ENCODE measurements at places on chromosomes 11 and 22.

GRCh38 chr11:112564228-112564955, 303.7 kb upstream of the PLET1 start:
- DNase-seq: no peak

DNA sequence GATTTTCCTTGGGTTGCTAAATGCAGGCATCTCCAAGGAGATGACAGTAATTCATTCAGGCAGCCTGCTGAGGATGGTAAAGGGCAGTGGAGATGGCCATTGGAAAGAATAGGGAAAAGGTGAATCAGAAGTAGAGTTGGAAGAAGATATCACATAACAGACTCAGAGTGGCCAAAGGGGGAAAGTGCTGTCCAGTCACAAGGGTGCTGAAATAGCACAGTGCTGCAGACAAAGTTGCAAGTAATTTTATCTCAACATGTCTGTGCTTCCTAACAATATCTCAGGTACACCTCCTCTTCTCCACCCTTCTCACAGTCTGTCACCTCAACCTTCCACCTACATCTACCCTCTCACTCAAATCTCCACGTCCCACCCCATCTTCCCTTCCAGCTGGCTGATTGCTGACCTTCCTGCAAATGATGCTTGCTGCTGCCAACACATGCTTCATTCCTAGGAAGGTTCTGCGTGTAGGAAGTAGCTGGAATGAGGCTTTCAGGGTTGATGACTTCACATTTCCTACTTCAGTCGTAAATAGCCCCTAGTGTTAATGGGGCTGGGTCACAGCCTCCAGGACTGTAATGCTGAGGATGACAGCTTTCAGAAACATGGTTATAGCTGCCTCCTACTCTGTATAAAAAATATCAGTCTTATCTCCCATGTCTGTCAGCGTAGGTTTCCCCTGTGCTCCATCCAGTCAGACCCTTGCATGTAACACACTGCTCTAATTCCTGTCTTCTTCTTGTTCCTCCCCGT, 123.9 kb downstream of the CTNND1 start:
- DNase-seq: no peak

- no peak for DNase-seq
Observed at GRCh38 chr11:24344222-24344621, 152.6 kb upstream of the LUZP2 start.

DNA sequence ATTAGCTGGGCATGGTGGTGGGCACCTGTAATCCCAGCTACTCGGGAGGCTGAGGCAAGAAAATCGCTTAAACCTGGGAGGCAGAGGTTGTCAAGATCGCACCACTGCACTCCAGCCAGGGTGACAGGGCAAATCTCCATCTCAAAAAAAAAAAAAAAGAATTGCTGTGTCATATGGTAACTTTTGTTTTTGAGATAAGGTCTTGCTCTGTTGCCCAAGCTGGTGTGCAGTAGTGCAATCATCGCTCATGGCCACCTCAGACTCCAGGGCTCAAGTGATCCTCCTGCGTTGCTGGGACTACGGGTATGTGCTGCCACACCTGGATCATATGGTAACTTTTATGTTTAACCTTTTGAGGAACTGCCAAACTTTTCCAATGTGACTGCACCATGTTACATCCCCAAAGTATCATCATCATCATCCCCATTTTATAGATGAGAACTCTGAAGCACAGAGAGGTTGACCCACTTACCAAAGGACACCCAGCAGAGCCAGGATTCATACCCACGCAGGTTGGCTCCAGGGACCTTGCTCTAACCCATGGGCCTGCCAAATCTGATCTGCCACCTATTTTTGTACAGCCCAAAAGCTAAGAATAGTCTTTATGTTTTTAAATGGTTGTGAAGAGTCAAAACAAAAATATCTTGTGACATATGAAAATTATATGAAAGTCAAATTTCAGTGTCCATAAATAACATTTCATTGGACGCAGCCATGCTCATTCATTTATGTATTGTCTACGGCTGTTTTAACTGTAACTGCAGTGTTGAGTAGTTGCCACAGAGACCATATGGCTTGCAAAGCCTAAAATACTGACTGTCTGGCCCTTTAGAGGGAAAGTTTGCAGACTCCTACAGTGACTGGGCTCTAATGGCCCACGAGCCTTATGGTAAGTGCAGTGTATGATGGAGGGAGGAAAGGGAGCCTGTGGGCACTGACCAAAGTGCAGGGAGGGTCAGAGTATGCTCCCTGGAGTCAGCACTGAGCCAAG, 45.3 kb downstream of the GDPD5 start:
- DNase-seq: no peak

- DNase-seq: no peak
Observed at GRCh38 chr11:75196426-75196825, 44.1 kb upstream of the TPBGL start.

- DNase-seq: no peak
Observed at GRCh38 chr11:86724137-86724536, 51.7 kb upstream of the ME3 start.

- no peak for DNase-seq
Observed at GRCh38 chr11:7427733-7428132, 57.6 kb upstream of the OLFML1 start.

DNA sequence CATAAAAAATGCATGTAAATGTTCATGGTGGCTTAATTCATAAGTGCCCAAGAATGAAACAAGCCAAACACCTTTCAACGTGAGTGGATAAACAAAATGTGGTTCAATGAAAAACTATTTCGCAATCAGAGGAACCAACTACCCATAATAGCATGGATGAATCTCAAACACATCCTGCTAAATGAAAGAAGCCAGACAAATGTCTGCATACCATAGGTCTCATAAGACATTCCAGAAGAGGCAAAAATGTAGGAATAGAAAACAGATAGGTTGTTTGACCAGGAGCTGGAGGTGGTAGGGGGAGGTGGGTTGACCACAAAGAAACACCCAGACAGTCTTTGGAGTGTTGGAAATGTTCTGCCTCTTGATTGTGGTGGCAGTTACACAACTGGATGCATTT, 13.2 kb upstream of the OSBPL5 start:
- no peak for DNase-seq

GRCh38 chr11:122241566-122241965, 125.6 kb upstream of the BLID start:
- no peak for DNase-seq

- DNase-seq: no peak
Observed at GRCh38 chr22:20581503-20582170, 74.2 kb downstream of the MED15 start.

DNA sequence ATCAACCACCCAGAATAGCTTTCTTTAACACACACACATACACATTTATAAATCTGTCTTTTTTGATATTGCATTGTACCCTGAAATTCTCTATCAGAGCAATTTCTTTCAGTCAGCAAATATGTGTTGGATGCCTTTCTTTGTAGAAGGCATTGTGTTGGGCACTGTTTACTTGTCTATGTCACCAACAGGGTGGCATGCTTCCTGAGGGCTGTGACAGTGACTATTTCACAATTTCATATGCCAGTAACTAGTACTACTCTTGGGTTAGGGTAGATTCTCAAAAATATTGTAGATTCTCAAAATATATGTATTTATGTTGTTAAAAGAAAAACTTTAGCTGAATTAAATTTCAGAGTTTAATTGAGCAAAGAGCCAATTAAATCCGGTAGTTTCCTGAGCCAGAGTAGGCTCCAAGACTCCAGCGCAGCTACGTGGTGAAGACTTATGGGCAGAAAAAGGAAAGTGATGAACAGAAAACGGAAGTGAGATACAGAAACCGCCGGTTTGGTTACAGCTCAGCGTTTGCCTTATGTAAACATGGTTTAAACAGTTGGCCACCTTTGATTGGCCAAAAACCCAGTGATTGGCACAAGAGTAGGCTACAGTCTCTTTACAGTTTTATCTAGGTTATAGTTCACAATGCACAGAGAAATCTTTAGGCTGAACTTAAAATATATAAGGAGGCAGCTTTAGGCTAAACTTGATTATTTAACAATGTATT, 723.3 kb downstream of the NTM start:
- DNase-seq: no peak

- DNase-seq: no peak
Observed at GRCh38 chr11:10283991-10284390, 10.0 kb downstream of the SBF2 start.

- DNase-seq: no peak
Observed at GRCh38 chr11:111925953-111926352, 7.2 kb downstream of the C11orf52 start.

DNA sequence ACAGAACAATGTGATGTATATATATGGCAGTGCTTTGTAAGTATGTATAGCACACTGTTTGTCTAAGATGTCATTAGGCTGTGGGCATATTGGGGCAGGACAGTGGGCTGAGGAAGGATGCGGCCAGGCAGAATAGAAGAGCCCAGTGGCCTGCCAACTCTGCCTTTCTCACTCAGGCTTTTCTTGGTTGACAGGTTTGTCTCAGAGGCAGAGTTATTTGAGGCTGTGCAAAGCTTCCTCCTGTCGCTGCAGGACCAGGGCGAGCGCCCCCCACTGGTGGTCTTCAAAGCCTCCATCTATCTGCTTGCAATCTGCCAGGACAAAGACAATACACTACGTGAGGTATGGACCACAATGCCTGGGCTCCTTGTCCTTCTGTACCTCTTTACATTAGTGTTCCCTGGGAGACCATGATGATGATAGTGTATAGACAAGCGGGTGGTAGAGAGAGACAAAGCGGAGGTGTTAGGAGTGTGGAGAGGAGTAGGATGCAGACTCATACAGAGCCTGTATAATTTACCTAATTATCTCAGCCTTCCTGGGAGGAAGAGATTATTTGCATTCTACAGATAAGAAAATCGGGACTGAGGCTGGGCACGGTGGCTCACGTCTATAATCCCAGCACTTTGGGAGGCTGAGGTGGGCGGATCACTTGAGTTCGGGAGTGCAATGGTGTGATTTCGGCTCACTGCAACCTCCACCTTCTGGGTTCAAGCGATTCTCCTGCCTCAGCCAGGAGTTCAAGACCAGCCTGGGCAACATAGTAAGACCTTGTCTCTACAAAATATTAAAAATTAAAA, 37.3 kb upstream of the CCDC134 start:
- DNase-seq: no peak

DNA sequence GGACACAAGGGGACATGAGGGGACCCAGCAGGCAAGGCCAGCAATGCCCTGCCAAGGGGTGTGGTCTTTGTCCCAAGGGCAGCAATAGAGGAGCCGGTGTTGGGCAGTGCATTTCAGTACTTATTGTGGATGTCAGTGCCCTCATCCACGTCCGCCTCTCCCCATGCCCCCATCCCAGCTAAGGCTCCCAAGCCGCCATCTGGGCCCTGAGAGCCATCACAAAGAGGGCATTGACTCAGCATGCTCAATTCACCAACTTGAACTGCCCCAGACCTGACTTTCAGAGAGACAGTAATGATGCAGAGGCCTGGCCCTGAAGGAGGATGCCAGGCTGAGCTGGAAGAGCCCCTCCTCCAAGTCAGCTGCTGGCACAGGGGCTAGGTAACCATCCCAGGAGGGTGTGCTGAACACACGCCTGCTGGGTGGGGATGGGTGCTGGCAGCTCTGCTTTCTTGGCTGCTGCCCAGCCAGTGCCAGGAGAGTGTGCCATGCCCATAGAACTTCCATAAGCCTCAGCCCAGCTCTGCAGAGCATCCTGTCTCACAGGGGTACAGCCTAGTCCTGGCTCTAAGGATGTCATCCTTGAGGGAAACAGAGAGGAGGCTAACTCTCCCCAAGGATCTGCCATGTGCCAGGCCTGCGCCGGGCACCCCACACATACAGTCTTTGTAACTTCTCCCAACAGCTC, 46.5 kb downstream of the PDE2A start:
- DNase-seq: no peak

GRCh38 chr22:26586556-26587325, 3.2 kb downstream of the TPST2 start:
- DNase-seq: no peak

DNA sequence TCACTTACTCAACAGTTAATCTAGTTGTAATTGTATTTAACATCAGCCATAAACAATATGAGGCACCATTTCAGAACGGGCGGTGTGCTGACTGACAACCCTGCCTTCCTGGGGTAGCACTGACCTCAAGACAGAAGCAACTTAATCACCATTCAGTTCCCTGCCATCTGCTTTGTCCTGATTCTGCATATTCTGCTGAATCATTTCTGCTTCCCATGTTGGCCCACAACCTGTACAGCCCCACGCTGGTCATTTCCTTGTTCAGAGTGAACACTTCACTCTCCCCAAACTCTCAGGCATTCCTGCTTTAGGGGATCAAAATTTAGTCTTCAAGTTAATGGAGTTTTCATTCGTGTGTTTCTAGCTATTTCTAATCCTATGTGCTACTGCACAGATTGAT, 132.3 kb upstream of the ZBED5 start:
- no peak for DNase-seq

DNA sequence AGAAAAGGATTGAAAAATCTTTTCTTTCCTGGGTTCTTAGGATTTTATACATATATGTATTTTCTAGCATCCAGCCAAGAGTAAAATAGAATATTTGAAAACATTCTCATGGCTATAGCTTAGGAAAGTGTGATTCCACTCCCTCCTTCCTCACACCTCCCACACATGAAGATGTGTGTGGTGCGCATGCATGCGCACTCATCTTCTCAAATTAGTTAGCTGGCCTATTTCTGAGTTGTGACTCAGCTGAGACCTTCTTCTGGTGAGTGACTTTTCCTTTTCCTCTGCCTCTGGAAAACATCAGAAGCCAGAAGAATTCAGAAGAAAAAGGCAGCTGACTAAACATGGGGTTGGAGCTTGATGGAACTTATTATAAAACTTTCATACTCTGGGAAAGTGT, 149.8 kb downstream of the OR4C45 start:
- no peak for DNase-seq

DNA sequence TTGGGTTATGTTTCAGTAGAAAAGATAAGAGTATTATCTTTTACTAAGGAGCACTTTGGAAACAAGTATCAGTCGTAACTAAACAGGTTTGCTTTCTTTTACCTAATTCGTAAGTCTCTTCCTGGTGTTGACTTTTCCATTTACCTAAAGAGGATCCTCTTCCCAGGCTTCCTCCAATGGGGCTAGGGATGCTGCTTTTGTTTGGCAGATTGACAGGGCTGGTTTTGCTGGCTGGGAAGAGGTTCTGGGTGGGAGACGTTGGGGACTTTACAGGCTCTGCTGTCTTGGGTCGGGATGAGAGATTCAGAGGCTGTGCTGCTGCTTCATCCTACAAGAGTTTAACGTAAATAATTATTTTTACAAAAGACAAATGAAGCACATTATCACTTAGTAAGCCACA, 306.7 kb downstream of the SOX6 start:
- DNase-seq: no peak

DNA sequence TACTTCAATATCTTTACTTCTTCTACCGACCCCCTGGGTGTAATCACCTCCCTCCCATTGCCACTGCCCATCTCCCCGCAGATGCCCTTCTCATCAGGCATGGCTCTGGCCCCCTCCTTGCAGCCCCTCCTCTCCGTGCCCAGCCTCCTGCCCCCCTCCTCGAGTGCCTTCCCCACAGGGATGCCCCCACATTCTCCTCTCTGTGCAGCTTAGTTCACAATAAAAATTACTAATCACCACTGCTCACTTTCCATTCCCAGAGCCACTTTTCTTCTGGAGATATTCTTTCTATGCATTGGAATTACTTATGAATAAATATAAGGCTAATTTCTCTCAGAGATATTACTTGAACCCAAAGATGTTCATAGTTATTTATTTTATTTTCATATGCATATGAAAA, 22.1 kb downstream of the IFITM10 start:
- DNase-seq: no peak

GRCh38 chr11:60282286-60282685, 1.8 kb downstream of the MS4A4A start:
- no peak for DNase-seq

GRCh38 chr11:78402847-78403246, 14.8 kb downstream of the GAB2 start:
- no peak for DNase-seq

Data from kidney epithelial cell (primary cell).